Right atrium auricular region (tissue), 2 donors: ENCODE measurements at places on chromosomes 5 and 9. TPM values are rescaled to one million over a fixed set of nuclear protein-coding genes. Genes with fewer than 3 reads are reported as not detected.

DNA sequence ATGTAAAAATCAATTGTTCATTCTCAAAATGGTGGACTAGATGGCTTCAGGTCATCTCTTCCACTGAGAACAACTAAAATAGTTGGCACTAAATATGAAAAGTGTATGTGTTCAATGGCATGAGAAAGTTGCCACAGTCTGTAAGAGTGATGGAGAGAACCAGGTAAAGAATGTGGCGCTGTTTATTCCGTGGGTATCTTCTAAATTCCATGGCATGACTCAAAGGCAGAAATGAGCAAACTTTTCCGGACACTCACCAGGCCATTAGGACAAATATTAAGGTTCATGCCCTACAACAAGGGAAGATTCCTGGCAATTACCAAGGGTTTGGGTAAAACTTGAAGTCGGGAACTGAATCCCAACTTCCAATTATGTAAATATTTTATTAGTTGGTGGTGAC, 825.4 kb upstream of the CDH6 start:
- DNase-seq, result no peak

Gene CRB2
- 3.5 TPM for total RNA-seq

GRCh38 chr5:65137631-65138030, 344.1 kb downstream of the ADAMTS6 start:
- no peak for DNase-seq

DNA sequence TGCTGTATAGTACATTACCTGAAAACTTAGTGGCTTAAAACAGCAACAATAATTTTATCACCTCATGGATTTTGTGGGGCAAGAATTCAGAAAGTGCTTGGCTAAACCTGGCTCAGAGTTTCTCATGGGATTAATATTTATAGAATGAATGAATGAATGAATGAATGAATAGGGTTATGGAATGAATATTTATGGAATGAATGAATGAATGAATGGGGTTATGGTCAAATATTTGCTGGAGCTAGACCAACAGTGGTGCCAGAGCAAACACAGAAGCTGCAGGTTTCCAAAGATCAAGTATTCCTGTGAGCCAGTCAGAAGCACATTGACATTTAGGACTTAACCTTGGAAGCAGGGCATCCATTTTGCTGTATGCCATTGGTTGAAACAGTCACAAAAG, 35.7 kb downstream of the PLPPR1 start:
- no peak for DNase-seq

Gene LRRC26
- total RNA-seq, result not detected

GRCh38 chr5:54580997-54581811, 63.6 kb downstream of the SNX18 start:
- no peak for DNase-seq

Gene UNC13B
- total RNA-seq, result 14.6 TPM

Gene LRRC14B
- total RNA-seq, result 7.7 TPM

Gene HMCN2
- 7.3 TPM for total RNA-seq

- no peak for DNase-seq
These were observed 717.1 kb downstream of the CDH9 start for GRCh38 chr5:26321278-26321677.

Gene TAF11L10
- not detected for total RNA-seq

DNA sequence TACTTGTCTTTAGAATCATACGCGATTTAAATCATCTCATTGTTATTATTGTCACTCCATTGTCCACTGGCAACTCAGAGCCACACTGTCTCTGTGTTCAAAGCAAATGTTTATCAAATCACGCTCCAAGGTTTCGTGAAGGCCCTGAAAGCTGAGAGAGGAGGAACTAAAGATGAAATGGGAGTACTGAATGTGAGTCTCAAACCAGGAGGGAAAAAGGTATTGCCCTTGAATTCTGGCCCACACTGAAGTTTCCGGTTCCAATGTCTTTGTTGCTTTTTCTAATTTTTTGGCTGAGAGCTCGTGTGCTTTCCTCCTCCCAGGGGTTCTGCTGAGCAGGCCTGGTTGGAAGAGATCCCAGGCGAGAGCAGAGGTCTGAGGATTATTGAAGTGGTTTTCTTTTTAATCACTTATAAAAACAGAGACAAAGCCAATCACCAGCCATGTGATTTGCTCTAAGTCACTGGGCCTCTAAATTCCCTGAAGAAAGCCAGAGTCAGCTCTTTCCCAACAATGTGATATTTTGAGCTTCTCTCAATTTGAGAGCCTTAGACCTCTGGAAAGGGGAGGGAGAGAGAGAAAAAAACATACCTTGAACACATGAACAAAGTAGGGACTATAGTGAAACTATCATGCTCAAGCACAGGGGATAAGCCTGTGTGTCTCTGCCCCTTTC, 420.8 kb upstream of the GRAMD2B start:
- peak; percentile 73 for DNase-seq

- no peak for DNase-seq
These were observed 18.2 kb upstream of the MGAT1 start for GRCh38 chr5:180820788-180821321.

Gene EIF4EBP3
- total RNA-seq, result 12.8 TPM

Gene ARSK
- 6.0 TPM for total RNA-seq

GRCh38 chr9:127816362-127816725, 13.7 kb downstream of the FPGS start:
- DNase-seq, result no peak

Gene ITK
- 0.90 TPM for total RNA-seq

- DNase-seq, result no peak
These were observed 106.4 kb upstream of the SHB start for GRCh38 chr9:38175423-38175822.

- DNase-seq, result no peak
These were observed 5.2 kb downstream of the ARSB start for GRCh38 chr5:78979909-78980308.

Gene CXCL14
- total RNA-seq, result 0.33 TPM

- no peak for DNase-seq
These were observed 44.2 kb upstream of the GNPDA1 start for GRCh38 chr5:142056816-142057696.

GRCh38 chr5:50435168-50435567, 5.9 kb downstream of the EMB start:
- DNase-seq, result no peak
